Tibial artery (tissue), 4 donors: ENCODE measurements at places on chromosomes 16 and 17.

DNA sequence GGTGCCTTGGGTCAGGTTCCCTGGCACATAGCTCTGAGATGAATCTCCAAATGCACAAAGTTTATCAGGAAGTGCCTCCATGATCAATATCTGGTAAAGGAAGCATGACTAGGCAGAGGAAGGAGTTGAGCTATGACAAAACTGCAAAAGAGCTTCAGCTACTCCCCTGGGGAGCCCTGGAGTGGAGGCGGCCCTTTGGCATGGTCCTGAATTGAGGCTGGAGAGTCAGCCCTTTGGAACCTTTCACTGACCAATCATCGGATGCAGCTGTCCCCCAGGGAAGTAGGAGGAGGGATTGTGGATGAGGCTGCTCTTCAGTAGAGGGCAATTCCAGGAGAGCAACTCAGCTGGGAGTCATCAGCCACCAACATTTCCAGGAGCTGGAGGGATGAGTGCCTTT lies 46.1 kb upstream of the NLRP1 start:
- no peak for DNase-seq

GRCh38 chr17:19304209-19304608 lies 58.3 kb downstream of the B9D1 start:
- peak; percentile 46 for DNase-seq

DNA sequence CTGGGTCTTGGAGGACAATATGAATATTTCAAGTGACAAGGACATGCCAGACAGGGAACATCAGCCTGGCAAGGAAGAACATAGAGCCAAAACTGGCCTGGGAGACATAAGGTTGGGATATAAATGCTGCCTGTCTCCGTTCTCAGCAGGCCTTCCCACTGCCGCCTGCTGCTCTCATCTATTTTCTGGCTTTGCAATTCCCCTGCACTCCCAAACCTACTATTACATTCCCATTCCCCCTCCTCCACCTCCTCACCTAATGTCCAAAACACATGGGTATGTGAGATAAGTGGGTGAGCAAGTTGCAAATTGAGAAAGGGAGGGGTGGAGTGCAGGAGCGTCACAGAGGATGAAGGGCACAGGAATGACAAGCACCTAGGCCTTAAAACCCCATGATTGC lies 244.3 kb upstream of the CDH8 start:
- no peak for DNase-seq

- peak; percentile 81 for DNase-seq
Measured at GRCh38 chr16:1532081-1532760, 1.2 kb upstream of the TMEM204 start.

DNA sequence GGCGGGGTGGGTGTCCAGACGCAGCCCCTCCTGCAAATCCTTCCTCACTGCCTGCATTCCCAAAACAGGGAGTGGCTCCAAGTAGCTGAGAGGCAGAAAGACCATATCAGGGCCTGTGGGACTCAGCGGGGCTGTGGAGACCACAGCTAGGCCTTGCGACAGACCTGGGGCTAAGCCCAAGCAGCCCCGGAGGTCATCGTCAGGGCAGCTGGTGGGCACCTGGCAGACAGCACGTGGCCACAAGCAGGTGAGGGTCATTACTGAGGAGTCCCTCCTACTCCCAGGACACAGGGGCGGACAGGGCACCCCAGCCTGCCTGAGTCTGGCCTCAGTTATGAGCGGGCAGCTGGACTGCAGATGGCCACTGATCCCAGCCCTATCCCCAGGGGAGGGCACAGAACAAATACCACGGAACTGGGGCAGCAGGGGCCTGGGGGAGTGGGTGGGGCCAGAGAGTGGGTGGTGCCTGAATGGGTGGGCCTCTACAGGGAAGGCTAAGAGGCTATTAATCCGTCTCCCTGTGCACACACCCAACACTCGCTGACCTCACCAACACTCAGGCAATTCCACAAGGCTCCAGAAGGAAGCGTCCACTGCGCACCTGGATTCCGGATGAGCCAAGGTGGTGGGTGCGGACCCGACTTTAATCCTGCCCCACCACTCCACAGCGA lies 8.5 kb downstream of the HS3ST6 start:
- DNase-seq = no peak

GRCh38 chr16:50377001-50377400 lies 8.2 kb upstream of the BRD7 start:
- no peak for DNase-seq

DNA sequence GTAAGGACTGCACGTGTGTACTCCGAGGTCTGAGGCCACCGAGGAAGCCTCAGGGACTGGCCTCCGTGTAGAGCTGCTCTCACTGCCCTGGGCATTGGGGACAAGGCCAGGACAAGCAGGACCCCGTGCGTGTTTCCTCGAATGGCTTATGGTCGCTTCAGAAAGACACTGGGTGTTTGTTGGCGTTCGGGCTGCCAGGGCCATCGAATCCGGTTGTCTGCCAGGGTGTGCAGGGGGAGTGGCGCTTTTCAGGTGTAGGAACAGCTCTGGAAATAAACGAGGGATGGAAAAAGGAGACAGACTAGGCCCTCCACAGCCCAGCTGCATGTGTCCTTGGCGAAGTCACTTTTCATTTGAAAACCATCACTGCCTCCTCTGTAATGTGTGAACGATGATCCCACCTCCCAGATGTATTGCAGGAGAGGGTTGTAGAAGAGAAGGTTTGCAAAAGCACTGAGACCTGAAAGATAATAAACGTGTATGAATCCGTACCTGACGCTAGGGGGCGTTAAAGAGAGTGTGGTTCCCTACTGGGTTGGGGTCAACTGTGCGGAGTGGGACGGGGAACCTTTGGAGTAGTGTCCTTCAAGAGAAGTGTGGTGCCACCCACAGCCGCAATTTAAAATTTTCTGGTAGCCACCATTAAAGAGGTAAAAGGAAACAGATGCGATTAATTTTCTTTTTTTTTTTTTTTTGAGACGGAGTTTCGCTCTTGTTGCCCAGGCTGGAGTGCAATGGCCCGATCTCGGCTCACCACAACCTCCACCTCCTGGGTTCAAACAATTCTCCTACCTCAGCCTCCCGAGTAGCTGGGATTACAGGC lies 2.1 kb upstream of the ZSCAN10 start:
- DNase-seq = no peak

- DNase-seq = no peak
Measured at GRCh38 chr16:56510544-56510943, 9.3 kb downstream of the BBS2 start.

DNA sequence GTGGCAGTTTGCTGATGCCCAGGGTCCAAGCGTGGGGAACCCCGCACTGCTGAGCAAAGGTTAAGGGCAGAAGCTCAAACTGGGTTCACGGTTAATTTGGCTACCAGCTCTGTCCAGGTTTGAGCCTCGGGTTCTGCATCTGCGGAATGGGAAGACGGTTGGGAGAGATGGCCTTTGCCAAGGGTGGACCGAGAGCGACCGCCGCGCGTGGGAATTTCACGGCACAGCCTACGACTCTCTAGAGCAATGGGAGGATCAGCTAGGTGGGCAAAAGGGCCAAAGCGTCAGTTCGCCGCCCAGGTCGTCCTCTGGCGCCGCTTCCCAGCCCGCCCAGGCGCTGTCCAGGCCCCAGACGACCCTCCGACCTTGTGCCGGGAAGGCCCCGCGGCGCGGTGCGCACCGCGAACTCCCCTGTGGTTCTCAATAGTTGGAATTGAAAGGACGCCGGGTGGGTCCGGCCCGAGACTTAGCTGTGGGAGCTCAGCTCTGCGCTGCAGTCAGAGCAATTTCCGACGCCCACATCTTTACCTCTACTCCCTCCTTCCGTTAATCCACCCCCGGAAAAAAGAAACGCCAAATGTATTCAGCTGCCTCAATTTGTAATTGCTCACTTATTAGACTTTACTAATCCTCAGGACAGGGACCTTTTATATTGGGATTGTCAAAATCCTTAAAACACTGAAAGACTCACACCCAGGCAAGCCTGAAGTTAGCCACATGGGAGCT lies 2.5 kb upstream of the HS3ST3B1 start:
- no peak for DNase-seq

GRCh38 chr17:79478841-79479240 lies 132.0 kb downstream of the RBFOX3 start:
- no peak for DNase-seq

DNA sequence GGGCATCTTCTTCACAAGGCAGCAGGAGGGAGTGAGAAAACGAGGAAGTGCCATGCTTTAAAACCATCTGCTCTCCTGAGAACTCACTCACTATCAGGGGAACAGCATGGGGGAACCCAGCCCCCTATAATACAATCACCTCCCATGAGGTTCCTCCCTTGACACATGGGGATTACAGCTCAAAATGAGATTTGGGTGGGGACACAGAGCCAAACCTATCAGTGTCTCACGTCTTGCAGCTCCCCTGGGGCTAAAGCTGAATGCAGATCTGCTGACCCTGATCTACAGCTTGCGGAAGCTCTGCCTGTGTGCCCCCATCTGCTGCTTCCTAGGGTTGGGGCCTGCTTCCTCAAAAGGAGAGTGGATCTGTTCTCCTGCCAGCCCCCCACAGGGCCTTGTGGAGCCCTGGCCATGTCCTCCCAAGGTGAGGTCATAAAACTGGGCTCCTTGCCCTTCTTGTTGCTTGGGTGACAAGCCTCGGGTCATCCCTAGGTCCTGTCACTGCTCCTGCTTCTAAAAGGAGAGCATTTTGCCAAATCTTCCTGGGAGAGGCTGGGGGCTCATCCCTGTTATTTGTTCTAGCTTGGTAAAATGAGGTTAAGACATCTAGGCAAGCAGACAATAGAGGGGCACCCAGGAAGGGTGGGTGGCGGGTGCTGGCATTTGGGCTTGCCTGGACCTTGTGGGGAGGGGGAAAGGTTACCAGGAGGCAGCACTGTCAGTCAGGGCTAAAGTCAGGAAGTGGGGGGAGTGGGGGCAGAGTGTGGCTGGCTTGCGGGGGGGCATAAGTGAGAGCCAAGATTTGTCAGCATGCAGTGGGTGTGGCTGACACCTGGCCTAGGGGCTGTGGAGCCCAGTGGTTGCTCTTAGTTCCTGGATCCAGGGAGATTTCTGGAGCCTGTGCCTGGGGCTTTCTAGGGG lies 16.0 kb downstream of the KRT33A start:
- DNase-seq = no peak

GRCh38 chr16:17348042-17348783 lies 122.5 kb downstream of the XYLT1 start:
- DNase-seq = peak; percentile 33

- DNase-seq = no peak
Measured at GRCh38 chr17:4155980-4156620, 13.1 kb downstream of the CYB5D2 start.

DNA sequence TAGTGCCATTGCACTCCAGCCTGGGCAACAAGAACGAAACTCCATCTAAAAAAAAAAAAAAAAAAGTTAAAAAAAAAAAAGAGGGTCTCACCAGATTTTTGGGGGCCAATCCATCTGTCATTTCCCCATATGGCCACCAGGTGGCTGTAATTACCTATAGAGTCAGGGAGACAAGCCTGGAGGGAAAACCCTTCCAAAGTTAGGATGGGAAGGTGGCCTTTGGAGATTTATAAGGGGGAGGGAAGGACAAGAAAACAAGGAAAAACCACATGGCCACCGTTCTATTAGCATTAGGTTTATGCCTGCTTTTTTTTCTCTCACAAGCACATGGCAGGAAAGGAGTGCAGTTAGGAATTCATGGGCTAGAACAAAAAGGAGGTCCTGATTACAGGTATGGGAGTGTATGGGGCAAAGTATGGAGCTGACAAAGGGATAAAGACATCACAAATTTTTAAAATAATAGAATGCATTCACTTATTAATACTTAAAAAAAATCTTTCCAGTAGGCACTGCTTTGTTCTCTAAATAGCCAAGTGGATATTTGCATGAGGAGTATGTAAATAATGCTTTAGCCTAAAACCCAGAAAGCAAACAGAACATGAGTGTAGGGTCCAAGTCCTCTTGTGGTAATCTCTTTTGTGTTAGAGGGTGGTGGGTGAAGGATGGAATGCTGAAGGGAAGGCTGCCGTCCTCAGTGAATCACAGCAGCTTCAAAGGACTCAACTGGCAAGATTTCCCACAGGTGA lies 5.1 kb downstream of the CYB5D1 start:
- DNase-seq = no peak

DNA sequence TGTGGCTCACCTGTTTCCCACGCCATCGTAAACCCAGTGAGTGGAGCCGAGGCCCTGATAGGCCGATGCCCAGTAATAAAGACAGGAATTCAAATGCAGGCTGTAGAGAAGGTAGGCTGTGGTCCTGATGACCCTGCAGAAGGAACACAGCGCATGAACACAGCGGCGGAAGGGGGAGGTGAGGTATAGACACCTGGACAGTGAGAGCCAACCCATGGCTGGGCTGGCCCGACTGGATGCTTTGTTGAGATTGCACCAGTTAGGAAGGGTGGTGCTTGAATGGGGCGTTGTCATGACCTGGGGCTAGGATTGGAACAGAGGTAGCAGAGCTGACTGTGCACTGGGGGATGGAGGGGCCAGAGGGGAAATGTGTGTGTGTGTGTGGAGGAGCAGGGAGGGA lies 59.2 kb downstream of the CNGB1 start:
- DNase-seq = no peak
